Thyroid gland (tissue), 4 donors: ENCODE measurements at places on chromosomes 5 and 9. TPM values are rescaled to one million over a fixed set of nuclear protein-coding genes. Genes with fewer than 3 reads are reported as not detected.

MELK gene
- total RNA-seq = 0.67 TPM

PRRC1 gene
- 75.3 TPM for total RNA-seq

BAAT gene
- not detected for total RNA-seq

PCDHB1 gene
- total RNA-seq = under 0.01 TPM

NREP gene
- total RNA-seq = 6.7 TPM

PHF24 gene
- total RNA-seq = 2.1 TPM

ADAMTS6 gene
- total RNA-seq = 3.3 TPM

TMEM232 gene
- 12.1 TPM for total RNA-seq

SLC25A25 gene
- total RNA-seq = 32.1 TPM

PCDHB13 gene
- total RNA-seq = 4.0 TPM

BTNL9 gene
- total RNA-seq = 43.5 TPM

LCN1 gene
- not detected for total RNA-seq

FAM221B gene
- not detected for total RNA-seq

SOX30 gene
- total RNA-seq = 0.11 TPM

IFNA4 gene
- total RNA-seq = not detected

GDA gene
- not detected for total RNA-seq

FLT4 gene
- total RNA-seq = 60.3 TPM

CIZ1 gene
- 58.5 TPM for total RNA-seq

C5orf58 gene
- not detected for total RNA-seq

TAF1L gene
- not detected for total RNA-seq

PCDHGB7 gene
- total RNA-seq = 9.5 TPM

MRPL36 gene
- total RNA-seq = 10.4 TPM

ERBIN gene
- total RNA-seq = 108 TPM

PPP3R2 gene
- 0.27 TPM for total RNA-seq

RBM27 gene
- 31.6 TPM for total RNA-seq

DIRAS2 gene
- total RNA-seq = 4.9 TPM

POU5F2 gene
- total RNA-seq = 6.0 TPM

LCN10 gene
- total RNA-seq = 10.1 TPM

DUSP1 gene
- 1,025 TPM for total RNA-seq

EFNA5 gene
- 5.9 TPM for total RNA-seq

EIF4EBP3 gene
- total RNA-seq = 9.1 TPM

CDH10 gene
- total RNA-seq = not detected

WDR38 gene
- not detected for total RNA-seq

PCDHGC5 gene
- 1.8 TPM for total RNA-seq

SPACA9 gene
- total RNA-seq = 19.5 TPM

LOX gene
- 34.3 TPM for total RNA-seq

KIF3A gene
- 12.2 TPM for total RNA-seq

TRAF1 gene
- 7.8 TPM for total RNA-seq

SKP2 gene
- 4.8 TPM for total RNA-seq

SEMA6A gene
- 37.9 TPM for total RNA-seq

LAMC3 gene
- total RNA-seq = 11.1 TPM

PCSK1 gene
- 16.8 TPM for total RNA-seq

CKMT2 gene
- 24.4 TPM for total RNA-seq

PRKACG gene
- not detected for total RNA-seq

MAMDC2 gene
- 15.8 TPM for total RNA-seq

PLPPR1 gene
- not detected for total RNA-seq

LPAR1 gene
- total RNA-seq = 64.4 TPM

IL17B gene
- 1.7 TPM for total RNA-seq

LCN15 gene
- total RNA-seq = not detected

FOXI1 gene
- total RNA-seq = not detected

SH2D3C gene
- total RNA-seq = 24.9 TPM

SLC6A7 gene
- total RNA-seq = not detected

RGP1 gene
- 32.6 TPM for total RNA-seq

MZB1 gene
- not detected for total RNA-seq

NR5A1 gene
- total RNA-seq = 0.40 TPM

TSSK1B gene
- 0.25 TPM for total RNA-seq

PLK2 gene
- 35.1 TPM for total RNA-seq

SPINK13 gene
- total RNA-seq = not detected

FYB1 gene
- 2.4 TPM for total RNA-seq
